ENCODE measurements at places on chromosomes 3 and 15.
A peak's percentile ranks its signal among the peaks of the same experiment; 100 is the strongest.

DNA sequence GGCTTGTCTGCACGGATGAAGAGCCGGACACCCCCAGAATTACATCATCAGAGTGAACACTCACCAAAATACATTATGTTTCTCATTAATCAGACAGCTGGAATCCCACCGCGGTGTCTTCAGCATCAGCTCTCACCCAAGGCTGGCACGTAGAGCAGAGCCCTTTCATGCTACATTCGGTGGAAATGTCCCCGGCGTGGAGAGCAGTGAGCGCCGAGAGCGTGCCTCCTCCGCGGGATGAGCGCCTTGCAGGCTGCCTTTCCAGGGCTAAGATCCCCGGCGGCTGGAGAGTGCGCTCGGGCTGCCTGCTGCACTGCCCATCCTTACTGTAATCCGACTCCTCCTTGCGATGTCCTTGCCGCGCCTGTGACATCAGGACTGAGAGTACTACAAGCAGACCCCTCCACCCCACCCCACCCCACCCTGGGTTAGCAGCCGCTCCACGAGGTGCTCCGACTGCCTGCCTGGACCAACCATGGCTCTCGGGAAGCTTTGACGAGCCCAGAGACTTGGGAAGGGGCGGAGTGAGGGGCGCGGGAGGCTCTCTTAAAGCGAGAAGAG lies at the start of gene ZNF385D:
Gene ZNF385D (minus strand): TSS at position 380 of the 561 bp plus-strand sequence. CDS start 294 bp downstream, at position 86.
- DNase-seq: no peak
- no peak within 1 kb of the TSS for H3K27ac ChIP-seq
- H3K36me3 ChIP-seq: no peaks in the 10 kb centered on the region
- H3K4me1 ChIP-seq: no peaks in the 10 kb centered on the region
- H3K4me3 ChIP-seq: no peak within 1 kb of the TSS

GRCh38 chr3:177263615-177264368 lies 66.5 kb upstream of the TBL1XR1 start:
- no peak overlapping the region for H3K27ac ChIP-seq
- no peaks in the 10 kb centered on the region for H3K36me3 ChIP-seq
- H3K4me1 ChIP-seq: peaks cover 3% of the 10 kb centered on the region

DNA sequence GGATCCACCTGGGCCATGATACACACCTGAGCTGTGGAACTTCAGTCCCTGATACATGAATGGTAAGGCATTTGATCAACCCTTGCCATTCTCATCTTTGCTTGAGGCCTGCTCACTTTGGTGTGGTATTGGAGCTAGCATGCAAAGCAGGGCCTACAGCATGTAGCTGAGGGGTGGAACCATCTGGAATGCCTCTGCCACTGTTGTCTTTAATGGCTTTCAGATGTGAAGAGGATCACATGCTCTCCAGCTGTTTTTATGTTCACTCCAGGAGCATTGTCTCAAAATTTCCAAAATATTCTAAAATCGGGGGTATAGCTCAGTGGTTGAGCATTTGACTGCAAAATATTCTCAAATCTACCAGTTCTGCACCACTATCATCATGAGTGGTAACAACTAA lies 64.4 kb upstream of the PHLDB2 start:
- no peak overlapping the region for H3K4me3 ChIP-seq
- H3K27me3 ChIP-seq: no peaks in the 10 kb centered on the region
- no peak overlapping the region for H3K27ac ChIP-seq
- no peaks in the 10 kb centered on the region for H3K4me1 ChIP-seq

- H3K4me3 ChIP-seq: no peak overlapping the region
- peaks cover 94% of the 10 kb centered on the region for H3K36me3 ChIP-seq
- peaks cover 91% of the 10 kb centered on the region for H3K4me1 ChIP-seq
- DNase-seq: no peak
Observed at GRCh38 chr15:38528294-38528693, 36.3 kb downstream of the RASGRP1 start.

GRCh38 chr3:171221104-171221503 lies 194.6 kb upstream of the SLC2A2 start:
- no peak overlapping the region for H3K4me3 ChIP-seq
- peaks cover 18% of the 10 kb centered on the region for H3K36me3 ChIP-seq
- H3K4me1 ChIP-seq: peaks cover 49% of the 10 kb centered on the region
- H3K27ac ChIP-seq: no peak overlapping the region
- DNase-seq: no peak
- no peaks in the 10 kb centered on the region for H3K27me3 ChIP-seq

DNA sequence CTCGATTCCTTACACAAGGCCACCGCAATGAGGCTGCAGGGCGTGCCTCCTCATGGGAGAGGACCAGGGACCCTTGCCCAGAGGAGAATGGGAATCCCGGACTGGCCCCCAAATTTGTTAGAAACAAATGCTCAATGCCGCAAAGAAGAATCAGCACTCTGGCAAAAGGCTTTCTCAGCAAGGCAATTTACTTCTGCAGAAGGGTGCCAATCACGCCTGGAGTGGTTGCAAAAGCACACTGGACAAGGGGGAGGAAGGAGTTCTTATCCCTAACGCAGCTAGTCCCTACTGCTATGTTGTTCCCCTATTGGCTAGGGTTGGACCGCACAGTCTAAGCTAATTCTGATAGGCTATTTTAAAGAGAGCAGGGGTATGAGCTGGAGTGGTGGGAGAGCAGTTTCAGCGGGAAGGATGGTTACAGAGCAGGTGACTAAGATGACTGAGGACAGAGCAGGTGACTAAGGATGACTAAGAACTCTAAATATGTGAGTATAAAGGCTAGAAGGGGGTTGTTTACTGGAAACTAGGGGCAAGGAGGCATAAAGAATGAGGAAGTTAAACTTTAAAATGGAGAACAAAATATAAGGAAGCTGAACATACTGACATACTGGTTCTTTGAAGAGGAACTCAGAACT lies 48.5 kb downstream of the KATNBL1 start:
- H3K4me1 ChIP-seq: peaks cover 8% of the 10 kb centered on the region
- DNase-seq: no peak
- peak overlapping the region; percentile 53 for H3K27ac ChIP-seq
- no peak overlapping the region for H3K4me3 ChIP-seq

- H3K36me3 ChIP-seq: no peaks in the 10 kb centered on the region
- peaks cover 16% of the 10 kb centered on the region for H3K27me3 ChIP-seq
- DNase-seq: no peak
- no peak overlapping the region for H3K4me3 ChIP-seq
Observed at GRCh38 chr3:32885283-32885901, 66.1 kb upstream of the CCR4 start.

GRCh38 chr3:57832900-57833313 lies 76.8 kb downstream of the SLMAP start:
- no peak overlapping the region for H3K4me3 ChIP-seq
- no peak overlapping the region for H3K27ac ChIP-seq

GRCh38 chr3:126306397-126306796 lies 50.8 kb downstream of the KLF15 start:
- H3K27me3 ChIP-seq: peaks cover 9% of the 10 kb centered on the region
- no peaks in the 10 kb centered on the region for H3K36me3 ChIP-seq
- H3K27ac ChIP-seq: no peak overlapping the region
- no peak for DNase-seq
- no peaks in the 10 kb centered on the region for H3K4me1 ChIP-seq

GRCh38 chr3:12898290-12898964 lies 57.1 kb upstream of the RPL32 start:
- H3K4me1 ChIP-seq: peaks cover 10% of the 10 kb centered on the region
- no peak overlapping the region for H3K4me3 ChIP-seq
- no peaks in the 10 kb centered on the region for H3K27me3 ChIP-seq
- peaks cover 36% of the 10 kb centered on the region for H3K36me3 ChIP-seq
- no peak for DNase-seq

- no peaks in the 10 kb centered on the region for H3K27me3 ChIP-seq
- no peak overlapping the region for H3K4me3 ChIP-seq
- H3K36me3 ChIP-seq: no peaks in the 10 kb centered on the region
- H3K27ac ChIP-seq: no peak overlapping the region
- no peak for DNase-seq
Observed at GRCh38 chr3:155102329-155102728, 22.2 kb downstream of the MME start.

GRCh38 chr3:141644931-141645330 lies 93.2 kb upstream of the RNF7 start:
- H3K27me3 ChIP-seq: no peaks in the 10 kb centered on the region
- H3K27ac ChIP-seq: no peak overlapping the region
- no peaks in the 10 kb centered on the region for H3K36me3 ChIP-seq
- no peaks in the 10 kb centered on the region for H3K4me1 ChIP-seq
- no peak overlapping the region for H3K4me3 ChIP-seq

GRCh38 chr3:134312873-134313846 lies 61.1 kb downstream of the AMOTL2 start:
- H3K4me3 ChIP-seq: peak overlapping the region; percentile 43
- DNase-seq: peak; percentile 29
- H3K27ac ChIP-seq: no peak overlapping the region
- peaks cover 3% of the 10 kb centered on the region for H3K4me1 ChIP-seq

- no peak overlapping the region for H3K4me3 ChIP-seq
- no peaks in the 10 kb centered on the region for H3K4me1 ChIP-seq
- no peak overlapping the region for H3K27ac ChIP-seq
- H3K27me3 ChIP-seq: no peaks in the 10 kb centered on the region
Observed at GRCh38 chr3:175564363-175564762, 705.2 kb downstream of the NAALADL2 start.

DNA sequence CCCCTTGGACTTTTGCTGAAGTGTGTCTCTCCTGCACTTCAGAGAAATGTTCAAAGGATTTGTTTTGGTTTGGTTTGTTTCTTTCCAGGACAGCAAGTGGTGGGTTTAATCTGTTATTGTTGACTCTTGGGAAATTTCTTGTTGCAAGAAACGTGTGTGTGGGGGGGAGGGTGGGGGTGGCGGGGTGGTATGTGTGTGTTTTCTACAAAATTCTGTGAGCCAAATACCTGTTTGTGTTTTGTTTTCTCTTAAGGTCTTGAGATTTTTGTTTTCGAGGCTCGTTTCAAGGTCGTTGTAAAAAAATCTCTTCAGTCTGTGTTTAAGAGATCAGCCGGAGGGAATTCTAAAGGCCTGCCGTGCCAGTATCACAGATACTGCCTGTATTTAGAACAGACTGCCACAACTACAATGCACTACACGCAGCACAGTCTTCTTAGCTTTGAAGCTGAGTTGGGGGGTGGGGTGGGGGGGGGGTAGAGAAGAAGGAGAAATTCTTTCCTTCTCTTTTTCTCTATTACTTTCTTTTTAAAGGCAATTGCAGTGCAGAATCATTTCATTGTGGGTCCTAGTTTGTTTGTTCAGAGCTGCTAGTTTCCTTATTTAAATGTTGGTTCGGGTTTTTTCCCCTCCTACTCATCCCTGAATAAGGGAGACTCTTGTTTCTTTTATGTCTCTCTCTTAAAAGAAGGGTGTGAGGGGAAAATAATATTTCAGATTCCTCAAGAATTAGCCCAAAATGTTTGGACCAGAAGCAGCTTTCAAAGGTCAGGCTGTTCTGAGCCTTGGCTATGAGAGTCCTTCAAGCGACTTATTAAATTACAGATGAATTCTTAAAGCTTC lies 1.4 kb upstream of the BCL6 start:
- H3K4me3 ChIP-seq: peak overlapping the region; percentile 98
- no peak for DNase-seq
- H3K36me3 ChIP-seq: peaks cover 33% of the 10 kb centered on the region
- peaks cover 67% of the 10 kb centered on the region for H3K4me1 ChIP-seq

- no peak overlapping the region for H3K27ac ChIP-seq
- no peak overlapping the region for H3K4me3 ChIP-seq
- H3K36me3 ChIP-seq: no peaks in the 10 kb centered on the region
- peaks cover 1% of the 10 kb centered on the region for H3K27me3 ChIP-seq
- no peak for DNase-seq
Observed at GRCh38 chr3:193010191-193010590, 92.5 kb upstream of the MB21D2 start.

DNA sequence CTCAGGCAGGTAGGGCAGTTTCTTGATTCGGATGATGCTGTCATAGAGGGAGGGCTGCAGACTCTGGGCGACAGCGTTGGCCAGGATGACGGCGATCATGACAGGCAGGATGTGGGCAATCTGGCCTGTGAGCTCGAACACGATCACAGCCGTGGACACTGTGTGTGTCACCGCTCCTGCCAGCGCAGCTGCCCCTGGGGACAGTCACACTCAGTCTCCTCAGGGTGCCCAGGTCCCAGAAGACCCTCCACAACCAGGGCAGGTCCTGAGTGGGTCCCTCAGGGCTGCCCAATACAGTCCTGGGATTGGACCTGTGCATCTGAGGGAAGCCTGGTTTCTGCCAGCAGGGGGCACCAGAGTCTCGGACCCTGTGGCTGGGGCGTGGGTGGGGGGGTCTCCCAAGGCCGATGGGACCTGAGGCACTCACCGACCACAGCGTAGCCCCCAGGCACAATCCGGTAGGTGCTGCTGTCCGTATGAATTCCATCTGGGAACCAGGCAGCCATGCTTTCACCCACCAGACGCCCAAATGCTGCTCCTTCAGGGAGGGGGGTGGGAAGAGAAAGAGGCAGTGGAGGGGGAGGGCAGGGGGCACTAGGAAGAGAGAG lies 7.2 kb downstream of the CLCN2 start:
- no peak overlapping the region for H3K4me3 ChIP-seq
- H3K27me3 ChIP-seq: no peaks in the 10 kb centered on the region
- H3K36me3 ChIP-seq: peaks cover 22% of the 10 kb centered on the region
- H3K4me1 ChIP-seq: peaks cover 3% of the 10 kb centered on the region

DNA sequence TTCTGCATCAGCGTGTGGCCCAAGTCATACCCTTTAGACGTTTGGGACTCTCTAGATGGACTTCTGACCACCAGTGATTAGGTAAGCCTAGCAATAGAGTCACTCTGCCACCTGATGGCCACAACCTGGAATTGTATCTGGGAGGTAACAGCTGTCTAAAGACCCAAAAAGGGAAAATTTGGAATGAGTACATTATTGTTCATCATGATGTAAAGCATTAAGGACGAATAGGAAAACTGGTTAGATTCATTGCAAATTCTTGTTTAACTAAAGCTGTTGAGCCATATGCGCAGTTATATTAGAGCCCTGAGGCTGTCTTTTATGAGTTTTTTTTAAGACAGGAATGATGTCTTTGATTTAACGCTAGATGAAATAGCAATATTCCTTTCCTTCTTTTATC lies 63.6 kb downstream of the FAM81A start:
- H3K36me3 ChIP-seq: no peaks in the 10 kb centered on the region
- no peaks in the 10 kb centered on the region for H3K27me3 ChIP-seq

- no peak overlapping the region for H3K27ac ChIP-seq
- DNase-seq: no peak
- H3K27me3 ChIP-seq: no peaks in the 10 kb centered on the region
- no peaks in the 10 kb centered on the region for H3K4me1 ChIP-seq
Observed at GRCh38 chr3:191680989-191681597, 220.1 kb downstream of the PYDC2 start.

- H3K27me3 ChIP-seq: no peaks in the 10 kb centered on the region
- peaks cover 5% of the 10 kb centered on the region for H3K36me3 ChIP-seq
- DNase-seq: no peak
- H3K4me1 ChIP-seq: no peaks in the 10 kb centered on the region
- no peak overlapping the region for H3K27ac ChIP-seq
- no peak overlapping the region for H3K4me3 ChIP-seq
Observed at GRCh38 chr3:142087676-142088075, 61.7 kb downstream of the TFDP2 start.

DNA sequence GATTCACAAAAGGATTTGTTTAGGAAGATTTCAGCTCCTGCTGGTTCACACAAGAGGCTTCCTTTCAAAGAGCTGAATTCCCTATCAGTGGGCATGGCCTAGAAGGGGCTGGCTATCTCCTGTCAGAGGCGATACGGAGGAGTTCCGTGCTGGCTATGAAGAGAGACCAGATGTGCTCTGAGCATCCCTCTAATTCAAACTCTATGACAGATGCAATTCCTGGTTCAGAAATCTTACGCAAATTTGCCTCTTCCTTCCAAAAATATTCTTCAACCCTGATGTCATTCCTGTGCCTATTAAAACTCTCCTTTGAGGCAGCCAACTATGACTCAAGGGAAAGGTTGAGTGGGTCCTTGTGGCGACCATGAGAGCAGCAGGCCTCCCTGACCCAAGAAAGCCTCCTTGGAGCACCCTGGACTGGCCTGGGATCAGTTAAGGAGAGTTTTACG lies 139.3 kb upstream of the HES1 start:
- no peak overlapping the region for H3K4me3 ChIP-seq
- no peak for DNase-seq
- no peaks in the 10 kb centered on the region for H3K4me1 ChIP-seq
- peaks cover 15% of the 10 kb centered on the region for H3K27me3 ChIP-seq
- H3K27ac ChIP-seq: no peak overlapping the region
- no peaks in the 10 kb centered on the region for H3K36me3 ChIP-seq
